Cardiac septum (tissue), 1 donor: ENCODE measurements at places on chromosomes 7 and 10.

DNA sequence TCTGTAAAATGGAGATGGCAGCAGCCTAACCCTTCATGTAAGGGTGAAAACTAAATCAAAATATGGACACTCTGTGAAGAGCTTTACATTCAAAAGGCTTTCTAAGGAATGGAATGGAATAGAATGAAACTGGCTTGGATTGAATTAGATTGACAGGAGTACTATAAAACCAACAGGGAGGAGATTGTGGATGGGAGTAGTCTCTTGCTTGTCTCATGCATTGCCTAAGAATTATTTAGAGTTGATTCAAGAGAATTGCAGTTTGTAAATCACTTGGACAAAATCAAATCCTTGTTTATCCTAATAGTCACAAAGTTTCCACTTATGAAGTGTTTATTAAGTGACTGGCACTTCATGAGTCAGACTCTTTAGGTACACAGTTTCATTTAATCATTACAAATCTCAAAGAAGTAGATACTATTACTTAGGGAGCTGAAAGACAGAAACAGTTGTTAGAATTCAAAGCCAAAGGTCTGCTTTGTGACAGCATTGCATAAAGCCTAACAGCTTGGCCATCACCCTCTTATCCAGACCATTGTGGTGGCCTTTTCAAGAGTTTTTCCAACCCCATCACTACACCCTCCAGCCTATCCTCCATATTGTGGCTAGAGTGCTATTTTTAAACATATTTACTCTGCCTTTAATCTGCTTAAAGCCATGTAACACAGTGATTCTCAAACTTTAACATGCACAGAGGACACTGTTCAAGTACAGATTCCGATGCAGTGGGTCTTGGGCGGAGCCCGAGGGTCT lies 91.9 kb upstream of the GHITM start:
- DNase-seq = no peak

- no peak for DNase-seq
These were observed 46.1 kb downstream of the PROSER2 start for GRCh38 chr10:11869219-11869618.

GRCh38 chr10:72417971-72418370 lies 63.3 kb upstream of the DNAJB12 start:
- no peak for DNase-seq

DNA sequence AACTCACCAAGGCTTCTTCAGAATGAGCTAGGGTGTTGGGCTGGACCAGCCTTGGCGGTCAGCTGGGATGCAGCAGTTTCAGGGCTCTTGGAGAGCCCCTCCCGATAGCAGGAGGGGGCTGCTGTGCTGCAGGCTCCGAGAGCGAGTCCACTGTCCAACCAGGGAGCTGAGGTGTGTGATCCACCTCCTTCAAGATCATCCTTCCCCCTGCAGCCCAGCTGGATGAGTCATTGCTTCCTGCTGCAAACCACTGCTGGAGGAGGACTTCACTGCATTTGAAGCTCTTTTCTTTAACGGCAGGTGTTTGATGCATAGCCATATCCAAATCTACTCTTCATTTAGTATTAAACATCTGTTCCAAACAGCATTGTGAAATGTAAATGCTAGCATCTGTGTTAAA lies 54.2 kb upstream of the EBF3 start:
- no peak for DNase-seq

- DNase-seq = peak; percentile 54
These were observed 47.5 kb upstream of the CACUL1 start for GRCh38 chr10:118802126-118802793.

DNA sequence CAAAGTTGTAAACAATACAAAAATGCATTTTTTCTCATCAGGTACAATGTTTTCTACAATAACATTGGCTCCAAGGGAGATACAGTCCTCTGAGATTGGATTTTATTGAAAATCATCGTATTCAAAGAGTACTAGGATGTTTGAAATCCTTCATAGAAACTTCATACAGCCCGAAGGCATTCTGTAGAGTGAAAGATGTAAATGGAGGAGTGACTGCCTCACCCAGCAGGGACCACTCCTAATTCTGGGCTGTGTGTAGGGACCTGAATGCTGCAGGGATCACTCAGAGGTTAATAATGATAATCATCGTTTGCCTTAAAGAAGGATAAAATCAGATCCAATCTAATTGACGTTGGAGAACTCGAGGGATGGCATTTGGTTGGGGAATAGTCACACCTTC lies 198.6 kb downstream of the HECW1 start:
- DNase-seq = no peak

DNA sequence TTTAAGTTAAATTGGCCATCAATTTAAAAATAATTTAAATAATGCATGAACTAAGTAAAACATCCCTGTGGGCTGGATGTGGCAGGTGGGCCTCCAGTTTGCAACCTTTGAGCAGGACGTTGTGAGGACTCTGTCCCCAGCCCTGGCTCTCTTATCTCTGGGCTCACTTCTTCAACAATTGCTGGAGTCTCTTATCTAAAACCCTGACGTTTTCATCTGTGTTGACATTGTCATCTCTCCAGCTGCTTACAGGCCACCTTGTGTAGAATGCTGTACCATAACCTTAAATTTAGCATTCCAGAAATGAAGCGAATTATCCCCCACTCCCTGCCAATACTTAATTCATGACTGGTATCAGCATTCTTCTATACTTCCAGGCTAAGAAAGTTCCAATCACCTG lies 3.2 kb upstream of the KIF5B start:
- DNase-seq = no peak

GRCh38 chr7:37212051-37212450 lies 236.6 kb downstream of the ELMO1 start:
- DNase-seq = no peak

- no peak for DNase-seq
These were observed 596.9 kb downstream of the PHTF2 start for GRCh38 chr7:78395298-78396036.

DNA sequence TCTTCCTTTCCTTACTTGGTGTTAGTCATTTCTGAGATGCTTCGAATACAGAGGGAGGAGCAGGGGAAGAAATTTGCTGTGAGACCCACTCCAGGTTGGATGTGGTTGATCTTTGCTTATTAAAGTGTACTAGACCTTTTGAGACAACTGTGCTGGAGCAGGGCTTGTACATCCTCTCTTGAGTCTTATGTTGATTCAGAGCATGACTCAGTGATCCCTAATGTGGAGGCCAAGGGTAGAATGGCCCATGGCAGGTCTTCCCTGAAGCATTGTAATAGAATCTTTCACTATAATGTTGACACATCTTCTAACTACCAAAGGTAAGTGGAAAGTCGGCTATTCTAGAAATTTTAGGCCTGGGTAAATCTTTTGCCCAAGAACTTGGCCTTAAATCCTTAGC lies 17.0 kb upstream of the SFR1 start:
- DNase-seq = no peak
